ENCODE measurements at places on chromosomes 2 and 18.

- no peak for DNase-seq
Measured at GRCh38 chr2:64487256-64488049, 33.5 kb downstream of the LGALSL start.

- no peak for DNase-seq
Measured at GRCh38 chr2:85057226-85057962, 75.8 kb upstream of the TCF7L1 start.

DNA sequence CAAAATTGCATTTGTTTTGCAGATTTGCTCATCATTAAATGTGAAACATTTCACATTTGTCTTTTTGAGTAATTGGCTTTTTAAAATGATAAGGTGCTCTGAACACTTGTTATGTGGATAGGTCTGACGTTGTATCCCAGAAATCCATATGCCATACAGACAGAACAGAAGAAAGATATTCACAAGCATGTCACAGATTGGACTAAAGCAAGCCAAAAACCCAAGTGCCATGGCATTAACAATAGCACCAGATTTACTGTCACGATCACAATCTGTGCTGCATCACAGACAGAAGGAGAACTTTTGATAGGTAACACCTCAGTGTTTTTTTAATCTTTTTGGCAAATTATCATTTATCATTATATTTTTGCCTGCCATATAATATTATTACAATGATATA is 272.6 kb downstream of the ARHGAP15 start:
- DNase-seq: no peak

GRCh38 chr2:240603846-240604245 is 17.3 kb downstream of the CAPN10 start:
- DNase-seq: no peak

GRCh38 chr18:12079491-12080237 is 14.0 kb upstream of the ANKRD62 start:
- no peak for DNase-seq

GRCh38 chr2:145800151-145801091 is 1280.5 kb upstream of the ZEB2 start:
- DNase-seq: no peak

Measured in activated gamma-delta T cell treated with anti-CD3 and anti-CD28 coated beads, Interleukin-2, amount 50 U/mL, for 16 hours (primary cell).